Activated CD4-positive, alpha-beta T cell treated with anti-CD3 and anti-CD28 coated beads for 48 hours (primary cell): ENCODE measurements at places on chromosomes 2 and 18.

GRCh38 chr2:42290005-42290404, 71.0 kb downstream of the COX7A2L start:
- no peak for DNase-seq

- no peak for DNase-seq
Observed at GRCh38 chr18:13180614-13181375, 37.8 kb upstream of the LDLRAD4 start.

DNA sequence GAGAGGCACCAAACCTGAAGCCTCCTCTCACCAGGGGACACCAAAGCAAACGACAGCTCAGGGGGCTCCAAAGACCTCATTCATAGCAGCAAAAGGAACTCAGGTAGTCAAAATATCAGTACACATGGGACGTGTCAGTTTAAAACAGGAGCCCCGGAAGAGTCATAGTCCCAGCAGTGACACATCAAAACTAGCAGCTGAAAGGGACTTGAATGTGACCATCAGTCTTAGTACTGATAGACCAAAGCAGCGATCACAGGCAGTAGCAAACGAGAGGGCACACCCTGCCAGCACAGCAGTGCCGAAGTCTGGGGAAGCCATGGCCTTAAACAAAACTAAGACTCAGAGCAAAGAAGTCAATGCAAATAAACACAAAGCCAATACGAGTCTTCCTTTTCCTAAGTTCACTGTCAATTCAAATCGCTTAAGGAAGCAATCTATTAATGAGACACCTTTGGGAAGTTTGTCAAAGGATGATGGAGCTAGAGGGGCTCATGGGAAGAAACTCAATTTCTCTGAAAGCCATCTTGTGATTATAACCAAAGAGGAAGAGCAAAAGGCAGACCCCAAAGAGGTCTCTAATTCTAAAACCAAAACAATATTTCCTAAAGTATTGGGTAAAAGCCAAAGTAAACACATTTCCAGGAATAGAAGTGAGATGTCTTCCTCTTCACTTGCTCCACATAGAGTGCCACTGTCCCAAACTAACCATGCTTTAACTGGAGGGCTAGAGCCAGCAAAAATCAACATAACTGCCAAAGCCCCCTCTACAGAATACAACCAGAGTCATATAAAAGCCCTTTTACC, 1.2 kb downstream of the GALNT5 start:
- DNase-seq, result no peak

- no peak for DNase-seq
Observed at GRCh38 chr2:169775765-169776164, 22.9 kb upstream of the SSB start.

DNA sequence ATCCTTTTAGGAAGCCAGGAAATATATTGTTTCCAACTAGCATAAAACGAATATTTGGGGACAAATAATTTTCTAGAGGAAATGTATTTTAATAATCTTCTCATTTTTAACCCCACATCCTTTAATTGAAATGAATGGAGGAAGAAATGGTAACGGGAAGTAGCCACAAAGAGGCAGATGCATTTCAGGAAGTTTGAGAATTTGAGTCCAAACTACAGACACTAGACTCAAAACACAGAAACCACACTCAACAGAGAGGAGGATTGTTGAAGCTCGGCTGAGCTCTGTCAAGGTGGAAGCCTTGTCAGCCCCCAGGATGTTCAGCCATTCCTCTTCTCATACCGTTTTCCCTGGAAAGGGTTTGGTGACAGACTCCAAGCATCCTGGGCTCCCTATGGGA, 288.5 kb downstream of the NAPG start:
- DNase-seq, result no peak

DNA sequence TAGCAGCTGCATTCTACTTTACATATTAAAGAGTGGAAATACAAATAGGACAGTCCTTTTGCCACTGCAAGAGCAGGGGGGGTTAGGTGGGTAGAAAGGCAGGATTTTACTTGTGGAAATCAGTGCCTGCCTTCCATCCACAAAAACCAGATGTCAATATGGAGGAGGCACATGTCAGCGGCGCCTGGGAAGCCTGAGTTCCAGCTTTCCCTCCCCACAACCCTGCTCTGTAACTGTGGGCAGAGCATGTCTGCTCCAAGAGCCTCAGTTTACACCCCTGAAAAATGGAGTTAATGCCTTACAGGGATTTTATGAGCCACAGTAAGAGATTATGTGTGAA, 32.9 kb downstream of the STEAP3 start:
- DNase-seq, result no peak

DNA sequence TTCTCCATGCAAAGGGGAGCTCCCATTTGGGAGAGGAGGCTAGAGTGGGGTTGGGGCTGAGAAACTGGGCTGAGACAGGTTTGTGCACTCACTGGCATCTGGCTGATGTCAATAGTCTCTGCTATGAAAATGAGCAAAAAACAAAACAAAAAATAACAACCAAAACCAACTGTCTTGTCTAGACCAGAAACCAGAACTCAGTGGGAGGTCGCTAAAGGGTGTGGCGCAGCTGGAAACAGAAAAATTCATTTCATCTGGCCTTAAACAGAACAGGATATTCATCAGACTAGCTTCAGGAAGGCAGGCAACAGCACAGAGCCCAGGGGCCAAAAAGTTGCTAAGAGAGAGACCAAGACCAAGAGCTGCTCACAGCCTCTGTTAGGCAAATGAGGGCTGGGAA, 126.1 kb downstream of the THNSL2 start:
- DNase-seq, result no peak

DNA sequence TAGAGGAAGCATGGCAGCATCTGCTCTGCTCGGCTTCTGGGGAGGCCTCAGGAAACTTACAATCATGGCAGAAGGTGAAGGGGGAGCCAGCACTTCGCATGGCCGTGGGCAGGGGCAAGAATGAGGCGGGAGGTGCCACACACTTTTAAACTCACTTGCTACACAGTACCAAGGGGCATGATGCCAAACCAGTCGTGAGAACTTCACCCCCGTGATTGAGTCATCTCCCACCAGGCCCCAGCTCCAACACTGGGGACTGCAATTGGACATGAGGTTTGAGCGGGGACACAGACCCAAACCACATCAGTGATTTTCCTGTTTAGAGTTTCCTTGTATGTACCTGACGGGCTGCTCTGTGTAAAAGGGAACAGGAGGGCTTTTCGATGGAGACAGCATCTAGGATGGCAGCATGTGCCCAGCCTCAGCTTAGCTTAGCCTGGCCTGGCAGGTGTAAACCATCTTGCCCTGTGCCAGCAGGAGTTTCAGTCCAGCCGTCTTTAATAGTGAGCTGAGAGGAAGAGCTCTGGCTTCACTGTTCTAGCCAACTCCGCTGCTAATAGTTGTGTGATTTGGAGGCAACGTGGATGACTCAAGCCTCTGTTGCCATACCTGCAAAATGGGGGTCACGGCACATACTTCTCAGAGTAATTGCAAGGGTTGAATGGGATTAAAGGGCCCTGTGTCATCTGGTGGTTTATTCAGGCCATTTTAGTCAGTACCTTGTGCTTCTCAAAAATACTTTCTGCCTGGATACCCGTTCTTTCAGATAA, 101.8 kb downstream of the ASAP2 start:
- DNase-seq, result no peak
